RWPE2 (cell line): ENCODE measurements at places on chromosomes 3 and 15.
A peak's percentile ranks its signal among the peaks of the same experiment; 100 is the strongest.

DNA sequence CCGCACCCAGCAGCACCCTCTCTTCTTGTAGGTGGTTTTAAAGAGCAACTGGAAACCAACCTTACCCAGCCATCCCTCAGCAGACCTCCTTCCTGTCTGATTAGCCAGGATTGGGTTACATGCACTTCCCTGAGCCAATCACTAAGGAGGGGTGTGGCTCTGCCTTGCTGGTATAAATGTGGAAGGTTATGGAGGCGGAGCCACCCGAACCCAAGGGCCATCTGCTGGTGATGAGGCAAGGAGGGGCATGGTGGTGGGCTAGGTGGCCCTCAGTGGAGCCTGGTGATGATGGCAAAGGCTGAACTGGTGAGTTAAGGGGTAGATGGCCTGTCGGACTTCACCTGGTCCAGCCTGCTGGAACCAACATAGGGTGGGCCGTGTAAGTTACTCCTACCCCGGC, 39.8 kb downstream of the CCDC33 start:
- no peak for DNase-seq

DNA sequence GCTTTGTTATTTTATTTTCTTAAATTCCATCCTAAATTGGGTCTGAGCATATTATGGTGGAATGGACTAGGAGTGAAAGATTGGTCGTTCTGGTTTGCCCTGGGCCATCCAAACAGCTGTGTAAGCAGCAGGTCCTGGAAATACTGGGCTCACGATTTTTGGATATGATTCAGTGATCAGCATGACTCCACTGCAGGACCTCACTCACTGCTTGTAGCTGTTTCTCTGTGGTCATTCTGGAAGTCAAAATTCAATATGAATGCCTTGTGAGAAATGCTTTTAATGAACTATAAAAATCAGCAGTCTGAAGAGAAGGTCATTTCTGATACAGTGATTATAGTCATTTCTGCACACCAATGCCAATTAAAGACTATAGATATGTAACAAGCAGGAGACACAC, 185.0 kb downstream of the RBMS3 start:
- DNase-seq = no peak

DNA sequence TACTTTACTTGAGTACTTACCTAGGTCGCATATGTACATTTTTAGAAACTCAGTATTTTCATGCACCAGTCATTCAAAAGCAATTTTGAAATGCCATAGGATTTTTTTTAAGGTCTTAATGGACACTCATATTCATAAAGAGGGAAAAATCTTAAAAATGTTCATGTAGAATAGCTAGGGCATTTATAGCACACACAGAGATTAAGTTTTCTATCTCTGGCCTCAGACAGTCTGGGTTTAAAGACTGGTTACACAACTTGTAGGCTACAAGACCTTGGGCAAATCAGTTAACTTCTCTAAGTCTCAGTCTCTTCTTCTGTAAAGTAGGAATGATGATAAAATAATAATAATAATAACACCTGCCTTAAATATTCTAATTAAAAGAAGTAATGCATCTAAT, 48.5 kb upstream of the UBP1 start:
- DNase-seq = no peak

GRCh38 chr3:93969443-93969842, 4.3 kb downstream of the PROS1 start:
- no peak for DNase-seq

DNA sequence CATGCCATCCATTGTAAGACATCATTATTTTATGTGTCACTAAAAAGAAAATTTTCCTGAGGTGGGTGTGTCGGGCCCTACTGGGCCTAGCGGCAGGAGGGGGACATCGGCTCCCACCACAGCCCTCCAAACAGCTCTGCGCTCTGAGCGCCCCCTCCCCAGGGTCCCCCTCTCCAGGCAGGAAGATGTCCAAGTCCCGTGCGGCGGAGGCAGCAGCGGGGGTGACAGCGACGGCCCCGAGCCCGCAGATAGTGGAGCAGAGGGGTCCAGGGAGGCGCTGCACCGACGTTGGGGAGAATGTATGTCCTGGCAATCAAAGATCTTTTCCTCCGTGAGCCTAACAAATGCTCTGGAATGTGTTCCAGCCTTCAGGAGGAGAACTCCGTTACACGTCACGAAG, 24.3 kb downstream of the GPR160 start:
- DNase-seq = no peak

DNA sequence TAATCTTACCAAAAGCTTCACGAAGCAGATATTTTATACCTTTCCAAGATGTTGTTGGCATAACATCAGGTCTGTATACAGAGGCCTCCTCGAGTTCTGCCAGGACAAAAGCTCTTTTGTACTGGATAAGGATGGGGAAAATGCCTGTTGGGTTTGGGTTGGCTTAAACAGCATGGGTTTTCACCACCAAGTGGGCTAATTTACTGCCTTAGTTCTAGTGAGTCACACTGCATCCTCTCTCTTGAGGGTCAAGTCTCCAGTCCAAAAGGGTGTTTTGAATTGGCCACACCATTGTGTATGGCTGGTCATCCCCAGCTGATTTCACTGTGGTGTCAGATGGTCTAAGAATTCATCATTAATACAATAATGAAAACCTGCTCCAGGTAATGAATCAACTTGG, 26.1 kb upstream of the BHLHE40 start:
- DNase-seq = no peak

DNA sequence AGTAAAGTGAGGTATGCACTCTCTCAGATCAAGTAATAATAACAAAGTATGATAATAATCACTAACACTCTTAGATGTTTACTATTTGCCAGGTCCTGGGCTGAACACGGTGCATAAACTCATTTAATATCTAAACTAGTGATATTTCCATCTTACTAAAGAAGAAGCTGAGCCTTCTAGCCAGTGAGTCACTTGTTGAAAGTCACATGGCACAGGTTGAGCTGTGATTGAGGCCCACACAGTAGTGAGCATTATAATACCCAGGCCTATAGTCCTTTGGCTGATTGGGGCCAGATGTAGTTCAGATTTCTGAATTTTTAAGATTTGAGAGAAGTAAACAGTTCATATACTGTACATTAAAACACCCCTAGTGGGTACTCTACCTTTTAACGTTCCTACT, 93.2 kb upstream of the CCDC80 start:
- no peak for DNase-seq

DNA sequence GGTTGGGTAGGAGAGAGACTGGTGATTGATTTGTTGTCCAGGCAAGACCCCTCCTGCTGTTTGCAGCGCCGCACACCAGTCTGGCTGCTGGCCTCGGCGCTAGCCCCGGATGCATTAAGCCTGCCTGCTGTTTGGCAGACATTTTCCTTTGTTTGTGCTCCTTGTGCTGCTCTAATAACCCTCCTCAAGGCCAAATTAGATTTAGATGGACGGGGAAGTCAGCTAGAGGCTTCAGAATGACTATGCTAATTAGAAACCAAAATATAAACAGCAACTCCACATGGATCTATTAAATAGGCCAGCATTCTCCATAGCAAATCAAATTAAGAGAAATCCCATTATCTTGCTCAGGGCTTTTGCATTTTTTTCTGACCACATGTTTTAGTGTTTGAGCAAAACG, 445.2 kb downstream of the SQOR start:
- no peak for DNase-seq

DNA sequence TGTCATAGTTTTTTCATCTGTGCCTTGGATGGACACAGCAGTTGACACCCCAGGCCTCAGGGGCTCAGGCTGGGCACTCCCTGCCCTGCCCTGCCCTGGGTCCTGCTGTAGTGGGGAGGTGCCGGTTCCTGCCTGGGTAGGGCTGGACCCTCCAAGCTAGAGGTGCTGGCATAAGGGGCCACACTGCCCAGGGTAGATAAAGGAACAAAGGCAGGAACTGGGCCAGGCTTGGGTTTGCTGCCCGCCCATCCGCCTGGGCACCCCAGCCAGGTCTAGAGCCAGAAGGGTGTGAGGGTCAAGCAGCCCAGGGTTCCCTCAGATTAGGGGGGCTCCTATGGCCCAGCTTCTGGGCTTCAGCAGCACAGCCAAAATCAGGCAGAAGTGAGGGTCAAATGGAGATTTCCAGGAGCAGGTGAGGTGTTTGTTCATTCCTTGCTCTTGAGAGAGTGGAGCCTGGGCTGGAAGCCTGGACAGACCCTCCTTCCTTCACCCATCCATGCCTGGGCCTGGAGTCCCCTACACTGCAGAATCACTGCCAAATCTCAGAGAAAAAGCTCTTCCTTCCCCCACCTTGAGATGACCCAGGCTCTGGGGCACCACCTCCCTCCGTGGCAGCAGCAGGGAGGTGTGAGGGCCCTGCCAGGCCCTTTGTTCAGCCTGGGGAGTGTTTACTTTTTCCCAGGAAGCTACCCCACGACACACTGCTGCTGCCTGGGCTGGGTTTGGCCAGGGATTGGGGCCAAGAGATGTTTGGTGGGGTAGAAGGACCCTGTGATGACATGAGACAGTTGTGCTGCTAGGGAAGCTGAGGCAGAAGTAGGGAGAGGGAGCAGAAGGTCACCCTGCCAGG, 7.1 kb downstream of the SEMA3F start:
- no peak for DNase-seq

DNA sequence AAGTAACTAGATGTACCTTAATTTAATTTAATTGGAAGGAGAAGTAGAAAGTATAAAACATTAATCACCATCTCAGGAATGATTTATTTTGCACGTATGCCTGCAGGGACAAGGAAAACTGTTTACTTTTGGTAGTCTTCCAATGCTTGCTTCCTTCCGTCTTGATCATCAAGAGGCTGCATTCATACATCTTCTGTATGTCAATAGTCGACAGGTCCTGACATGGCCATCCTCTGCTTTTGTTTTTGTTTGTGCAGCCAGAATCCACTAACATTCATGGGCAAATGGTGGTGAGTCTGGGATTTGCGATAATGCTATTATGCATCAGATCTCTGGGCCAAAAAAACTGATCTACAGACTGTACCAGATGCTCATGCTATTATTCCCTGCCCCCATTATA, 56.6 kb upstream of the ZPLD1 start:
- DNase-seq = peak; percentile 56

GRCh38 chr3:149198611-149199010, 23.0 kb downstream of the CP start:
- DNase-seq = no peak

GRCh38 chr3:78848392-78849288, 919.2 kb downstream of the ROBO1 start:
- no peak for DNase-seq

GRCh38 chr3:49593041-49593440, 38.8 kb downstream of the BSN start:
- DNase-seq = no peak

- no peak for DNase-seq
Observed at GRCh38 chr15:96412045-96412905, 81.8 kb downstream of the NR2F2 start.

- DNase-seq = no peak
Observed at GRCh38 chr3:10232137-10232536, 16.1 kb upstream of the TATDN2 start.

DNA sequence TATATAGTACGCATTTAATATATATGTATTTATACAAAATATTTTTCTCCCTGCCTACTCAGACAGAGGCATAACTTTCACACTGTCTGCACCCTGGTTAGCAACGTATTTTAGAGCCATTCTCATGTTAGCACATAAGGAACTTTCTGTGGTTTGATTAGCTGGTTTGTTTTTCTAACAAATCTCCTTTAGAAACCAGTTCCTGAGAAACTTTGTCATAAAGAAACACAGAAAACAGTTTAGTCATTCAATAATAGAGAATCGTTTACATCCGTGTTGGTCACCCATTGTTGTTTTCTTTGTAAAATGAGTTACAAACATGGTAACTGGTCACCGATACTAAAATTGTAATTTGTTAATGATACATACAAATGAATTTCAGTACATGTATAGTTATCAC, 5.9 kb upstream of the NGRN start:
- DNase-seq = no peak

- DNase-seq = no peak
Observed at GRCh38 chr15:48856942-48857341, 21.0 kb upstream of the EID1 start.

DNA sequence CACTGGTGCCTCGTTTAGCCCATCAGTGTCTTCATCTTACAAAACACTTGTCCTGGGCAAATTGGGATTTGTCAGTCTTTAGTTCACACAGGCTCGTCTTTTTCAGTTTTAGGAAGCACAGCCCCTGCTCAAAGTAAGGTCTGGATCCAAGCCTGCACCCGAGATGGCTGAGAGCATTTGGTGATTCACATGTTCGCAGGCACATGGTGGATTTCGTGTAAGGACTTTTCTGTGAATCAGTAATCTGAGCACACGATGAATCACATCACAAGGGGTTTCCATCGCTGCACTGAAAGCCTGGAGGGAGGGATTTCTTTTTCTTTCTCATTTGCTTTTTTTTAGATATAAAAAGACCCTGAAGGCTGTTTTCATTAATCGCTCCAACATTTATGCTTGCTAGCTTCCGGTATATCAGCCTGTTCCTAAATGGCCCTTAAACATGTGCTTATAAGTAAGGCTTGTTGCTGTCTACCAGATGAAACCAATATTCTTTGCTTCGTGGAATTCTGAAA, 435.6 kb upstream of the ATP10A start:
- DNase-seq = no peak

DNA sequence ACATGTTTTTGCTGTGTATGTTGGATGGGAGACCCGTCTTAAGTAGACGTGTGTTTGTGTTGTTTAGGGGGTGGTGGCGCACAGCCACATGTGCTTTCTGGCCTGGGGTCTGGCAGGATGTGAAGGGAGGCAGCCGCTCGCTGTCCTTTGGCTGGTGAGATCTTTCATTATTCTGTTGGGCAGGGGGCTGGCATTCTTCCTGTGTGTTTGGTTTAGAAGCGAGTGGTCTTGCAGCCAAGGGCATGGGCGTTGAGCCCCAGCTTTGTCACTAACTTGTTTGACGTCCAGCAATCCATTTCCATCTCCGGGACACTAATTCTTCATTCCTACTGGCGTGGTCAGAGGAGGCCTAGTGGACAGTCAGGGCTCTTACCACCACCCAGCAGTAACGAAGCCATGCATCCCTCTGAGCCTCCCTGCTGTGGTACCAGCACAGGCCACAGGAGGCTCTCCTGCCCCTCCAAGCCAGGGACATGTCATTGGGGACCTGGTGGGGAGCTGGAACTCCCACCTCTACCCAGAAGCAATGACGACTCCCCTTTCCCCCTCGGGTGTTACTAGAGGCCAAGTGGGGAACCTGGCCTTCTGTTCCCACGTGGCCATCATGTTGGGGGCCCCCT, 10.7 kb downstream of the THSD4 start:
- DNase-seq = no peak

DNA sequence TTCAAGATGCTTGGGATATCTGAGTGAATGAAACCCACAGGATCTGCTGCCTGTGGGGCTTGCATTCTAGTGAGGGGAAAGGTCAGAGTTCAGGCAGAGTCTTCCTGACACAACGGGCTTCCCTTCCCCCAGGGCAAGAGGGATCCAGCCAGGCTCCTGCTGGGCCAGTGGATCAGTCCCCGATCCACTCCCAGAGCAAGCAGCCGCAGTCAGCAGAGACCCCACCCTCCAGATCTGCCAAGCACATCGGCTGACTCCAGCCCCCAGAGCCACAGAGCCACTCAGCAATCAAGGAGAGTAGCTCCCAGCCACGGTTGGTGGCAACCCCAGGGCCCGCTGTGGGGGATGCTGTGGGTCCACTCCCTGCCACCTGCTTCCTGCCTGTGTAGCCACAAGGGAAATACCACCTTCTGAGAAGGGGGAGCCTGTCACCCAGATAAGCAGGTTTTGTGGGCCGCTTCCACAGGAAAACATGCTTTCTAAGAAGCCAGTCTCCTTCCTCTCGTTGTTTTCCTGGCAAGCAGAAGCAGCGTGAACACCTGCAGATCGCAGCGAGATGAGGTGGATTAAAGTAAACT, 44.9 kb downstream of the CPN2 start:
- peak; percentile 21 for DNase-seq
